ENCODE measurements at places on chromosomes 3 and 15.

- no peak for DNase-seq
Observed at GRCh38 chr15:89112341-89112971, 24.2 kb downstream of the ABHD2 start.

DNA sequence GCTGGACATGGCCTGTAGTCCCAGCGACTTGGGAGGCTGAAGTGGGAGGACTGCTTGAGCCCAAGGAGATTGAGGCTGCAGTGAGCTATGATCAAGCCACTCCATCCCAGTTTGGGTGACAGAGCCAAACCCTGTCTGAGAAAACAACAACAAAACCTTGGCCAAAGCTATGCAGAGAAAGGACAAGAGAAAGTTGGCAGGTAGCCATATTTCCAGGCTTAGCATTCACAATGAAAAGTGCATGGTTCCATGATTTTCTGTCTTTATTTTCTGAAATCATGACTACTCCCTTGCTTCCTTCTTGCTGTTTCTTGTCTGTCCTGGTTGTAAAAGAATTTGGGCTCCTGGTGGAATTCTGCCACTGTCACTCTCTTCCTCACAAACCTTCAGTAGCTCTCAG is 284.6 kb upstream of the C2CD4B start:
- DNase-seq, result no peak

DNA sequence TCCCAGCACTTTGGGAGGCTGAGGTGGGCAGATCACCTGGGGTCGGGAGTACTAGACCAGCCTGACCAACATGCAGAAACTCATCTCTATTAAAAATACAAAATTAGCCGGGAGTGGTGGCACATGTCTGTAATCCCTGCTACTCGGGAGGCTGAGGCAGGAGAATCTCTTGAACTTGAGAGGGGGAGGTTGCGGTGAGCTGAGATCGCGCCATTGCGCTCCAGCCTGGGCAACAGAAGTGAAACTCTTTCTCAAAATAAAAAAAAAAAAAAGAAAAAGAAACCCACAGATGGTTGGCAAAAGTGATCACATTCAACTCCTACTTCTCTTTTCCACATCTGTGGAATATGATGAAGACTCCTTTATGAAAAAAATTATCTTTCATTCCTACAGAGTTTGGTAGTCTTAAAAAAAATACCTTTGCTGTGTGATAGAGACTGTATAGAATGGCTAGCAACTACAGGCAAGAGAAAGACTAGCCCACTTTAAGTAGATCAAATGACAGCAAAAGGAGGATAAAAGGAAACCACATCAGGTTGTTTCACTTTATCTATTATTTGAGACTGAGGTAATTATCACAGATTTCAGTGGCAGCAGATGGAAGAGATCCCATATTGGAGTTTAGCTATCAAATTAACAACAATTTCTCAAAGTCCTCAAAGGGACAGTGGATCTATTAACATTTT is 172.9 kb upstream of the TSPAN3 start:
- DNase-seq, result no peak

- no peak for DNase-seq
Observed at GRCh38 chr3:189636048-189636447, 4.9 kb downstream of the TP63 start.

GRCh38 chr3:25855266-25855784 is 65.4 kb downstream of the OXSM start:
- DNase-seq, result no peak

- DNase-seq, result no peak
Observed at GRCh38 chr3:11544412-11545181, 99.1 kb downstream of the VGLL4 start.

- no peak for DNase-seq
Observed at GRCh38 chr3:15578289-15578867, 23.0 kb downstream of the HACL1 start.

- no peak for DNase-seq
Observed at GRCh38 chr3:165103616-165104015, 25.3 kb upstream of the SI start.

- no peak for DNase-seq
Observed at GRCh38 chr3:173841334-173841733, 443.8 kb downstream of the NLGN1 start.

- DNase-seq, result no peak
Observed at GRCh38 chr15:92273286-92273685, 120.4 kb upstream of the ST8SIA2 start.

DNA sequence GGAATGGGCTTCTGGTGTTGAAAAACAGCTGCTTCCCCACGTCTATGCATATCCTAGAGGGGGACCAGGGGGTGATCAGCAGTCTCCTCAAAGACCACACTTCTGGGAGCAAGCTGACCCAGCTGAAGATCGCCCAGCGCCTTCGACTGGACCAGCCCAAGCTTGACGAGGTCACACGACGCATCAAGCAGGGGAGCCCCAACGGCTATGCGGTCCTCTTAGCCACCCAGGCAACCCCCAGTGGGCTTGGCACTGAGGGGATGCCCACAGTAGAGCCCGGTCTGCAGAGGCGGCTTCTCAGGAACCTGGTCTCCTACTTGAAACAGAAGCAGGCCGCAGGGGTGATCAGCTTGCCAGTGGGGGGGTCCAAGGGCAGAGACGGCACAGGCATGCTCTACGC is 2.5 kb downstream of the RBM15B start:
- no peak for DNase-seq

DNA sequence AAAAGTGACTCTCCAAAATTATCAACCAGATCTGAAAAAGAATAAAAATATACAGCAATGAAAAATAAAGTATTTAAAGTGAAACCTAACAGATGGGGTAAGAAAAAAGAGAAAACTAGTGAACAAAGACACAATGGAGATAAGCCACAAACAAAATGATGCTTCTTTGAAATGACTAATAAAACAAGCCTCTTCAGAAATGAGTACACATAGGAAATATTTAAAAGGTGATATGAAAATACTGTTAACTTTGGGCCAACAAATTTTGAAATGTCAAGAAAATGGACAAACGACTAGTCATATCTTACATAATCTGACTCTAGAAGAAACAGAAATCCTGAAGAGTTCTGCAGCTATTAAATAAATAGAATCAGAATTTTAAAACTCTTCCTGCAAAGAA is 164.2 kb downstream of the ERC2 start:
- no peak for DNase-seq

DNA sequence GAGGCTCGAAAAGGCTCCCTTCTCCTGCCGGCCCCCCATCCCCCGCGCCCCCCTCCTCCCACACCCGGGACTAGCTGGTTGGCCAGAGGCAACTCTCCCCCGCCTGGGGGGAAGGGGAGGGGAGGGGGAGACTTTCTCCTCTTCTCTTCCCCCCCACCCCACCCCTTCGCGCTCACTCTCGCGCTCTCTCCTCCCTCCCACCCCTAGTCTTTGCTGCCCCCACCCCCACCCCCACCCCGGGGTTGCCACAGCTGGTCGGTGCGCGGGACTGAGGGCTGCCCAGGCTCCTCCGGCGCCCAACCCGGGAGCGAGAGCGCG is 710 bp downstream of the MECOM start:
- DNase-seq, result no peak

DNA sequence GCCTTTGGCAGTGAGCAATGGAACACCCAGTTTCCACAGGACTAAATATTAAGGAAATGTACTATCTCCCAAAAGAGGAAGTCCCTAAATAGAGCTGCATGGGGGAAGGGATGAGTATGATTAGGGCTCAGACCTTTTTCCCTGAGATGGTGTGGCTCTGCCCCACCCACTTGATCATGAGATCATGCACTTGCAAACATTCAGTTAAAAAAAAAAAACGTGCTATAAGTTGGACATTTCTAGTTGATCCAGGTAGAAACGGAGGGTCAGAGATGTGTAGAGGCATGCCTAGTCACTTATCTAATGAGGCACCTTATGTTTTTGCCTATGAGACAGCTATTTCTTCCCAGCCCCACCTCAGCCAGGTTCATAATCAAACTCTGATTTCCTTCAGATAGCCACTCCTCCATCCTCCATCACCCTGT is 24.5 kb upstream of the SSR3 start:
- DNase-seq, result no peak
